Tongue (tissue), 3 donors: ENCODE measurements at places on chromosomes 3 and 15.

GRCh38 chr3:109532257-109533216, 195.2 kb upstream of the DPPA4 start:
- peak; percentile 39 for DNase-seq

GRCh38 chr3:182276512-182276911, 516.8 kb upstream of the ATP11B start:
- no peak for DNase-seq

GRCh38 chr3:158085931-158086330, 20.3 kb downstream of the SHOX2 start:
- DNase-seq = no peak

DNA sequence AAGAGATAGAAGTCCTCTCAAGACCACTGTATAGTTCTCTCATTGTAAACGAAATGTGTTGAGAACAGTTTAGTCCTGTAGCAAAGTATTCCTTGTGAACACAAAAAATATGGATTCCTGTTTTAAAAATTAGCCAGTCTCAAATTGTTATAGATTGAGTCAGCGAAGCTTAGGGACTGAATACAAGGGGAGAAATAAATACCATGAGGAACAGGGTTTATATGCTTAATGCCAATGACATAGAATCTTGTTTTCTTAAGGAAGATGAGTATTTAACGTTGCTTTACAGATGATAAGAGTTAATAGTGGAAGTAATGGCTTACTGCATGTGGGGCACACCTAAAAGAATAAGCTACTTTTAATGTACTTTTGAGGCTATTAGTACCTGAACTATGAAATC, 37.9 kb downstream of the SETD5 start:
- DNase-seq = no peak

GRCh38 chr3:168859574-168859973, 763.9 kb upstream of the GOLIM4 start:
- no peak for DNase-seq

- no peak for DNase-seq
These were observed 489 bp upstream of the GALNT15 start for GRCh38 chr3:16174026-16174355.

- no peak for DNase-seq
These were observed 26.5 kb downstream of the ATP6V1A start for GRCh38 chr3:113773381-113773780.

DNA sequence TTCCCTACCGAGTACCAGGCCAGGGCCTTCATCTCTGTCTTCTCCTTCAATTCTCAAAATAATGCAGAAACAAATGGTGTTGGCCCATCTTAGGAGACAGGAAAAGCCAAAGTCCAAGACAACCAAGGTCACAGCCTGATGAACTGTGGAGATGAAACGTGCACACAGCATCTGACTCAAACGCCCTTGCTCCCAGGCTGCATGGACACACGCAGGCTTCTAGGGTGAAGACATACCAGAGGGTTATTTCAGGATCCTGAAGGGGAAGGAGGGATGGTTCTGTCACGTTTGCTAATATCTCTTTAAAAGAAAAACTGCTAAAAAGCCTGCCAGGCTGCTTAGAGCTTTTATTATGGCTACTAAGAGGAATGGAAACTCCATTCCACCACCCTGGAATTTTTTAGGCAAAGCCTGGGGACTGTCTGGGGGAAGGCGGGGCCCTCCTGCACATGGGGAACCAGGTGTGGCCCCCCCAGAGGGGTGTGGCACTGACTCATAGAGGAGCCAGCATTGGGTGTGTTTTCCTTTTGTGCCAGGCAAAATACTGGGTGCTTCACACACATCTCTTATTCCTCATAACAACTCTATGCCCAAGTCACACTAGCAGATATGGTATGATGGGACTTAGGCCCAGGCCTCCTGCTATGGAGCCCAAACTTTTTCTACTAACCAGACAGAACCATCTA, 62.9 kb downstream of the UMPS start:
- DNase-seq = no peak

DNA sequence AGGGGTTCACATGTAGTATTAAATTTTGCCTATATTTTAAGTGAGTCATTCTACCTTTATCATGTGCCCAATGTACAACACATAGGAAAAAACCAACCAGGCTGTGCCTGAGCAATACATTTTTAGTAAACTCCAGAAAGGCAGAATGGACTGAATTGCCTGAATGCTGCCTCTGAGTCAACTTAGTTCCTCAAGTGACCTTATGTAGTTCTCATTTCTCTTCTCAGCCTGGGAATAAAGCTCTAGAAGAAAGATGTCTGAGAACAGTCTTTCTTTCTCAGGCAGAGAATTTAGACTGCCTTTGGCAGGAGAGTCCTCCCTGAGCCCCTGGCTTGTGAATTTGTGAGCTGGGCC, 13.0 kb downstream of the ST3GAL6 start:
- no peak for DNase-seq

- DNase-seq = no peak
These were observed 46.4 kb downstream of the KLF15 start for GRCh38 chr3:126310816-126311215.

DNA sequence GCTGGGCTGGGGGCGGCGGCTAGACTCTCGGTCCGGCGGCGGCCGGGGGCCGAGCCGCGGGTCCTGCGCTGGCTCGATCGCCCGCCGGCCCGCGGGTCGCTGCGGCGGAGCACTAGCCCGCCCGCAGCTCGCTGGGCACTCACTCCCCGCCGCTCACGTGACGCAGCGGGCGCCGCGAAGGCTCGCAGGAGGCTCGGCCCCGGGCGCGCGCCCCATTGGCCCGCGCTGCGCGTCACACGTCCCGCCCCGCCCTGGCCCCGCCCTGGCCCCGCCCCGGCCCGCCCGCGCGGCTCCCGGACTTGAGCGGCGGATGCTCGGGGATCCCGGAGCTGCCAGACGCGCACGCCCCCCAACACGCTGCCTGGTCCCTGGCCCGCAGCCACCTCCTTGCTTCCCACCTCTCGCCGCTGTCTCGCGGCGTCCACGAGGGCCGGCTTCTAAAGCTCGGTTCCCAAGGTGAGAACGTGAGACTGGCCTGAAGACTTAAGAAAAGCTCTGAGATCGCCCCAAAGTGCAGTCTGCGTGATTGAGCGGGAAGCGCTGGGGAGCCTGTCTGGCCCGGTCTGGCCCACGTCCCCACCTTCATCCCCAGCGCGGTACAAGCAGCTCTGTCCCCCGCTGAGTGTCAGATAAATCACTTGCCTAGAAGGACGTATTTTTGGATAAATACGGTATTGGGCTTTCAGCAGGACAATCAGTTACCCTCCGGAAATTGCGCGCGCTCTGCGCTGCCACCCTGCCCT, at the start of gene KLF15:
Gene KLF15 (minus strand): TSS at position 114 of the 743 bp plus-strand sequence. CDS start 4,486 bp downstream, outside the sequence.
- peak; percentile 92 for DNase-seq

- peak; percentile 78 for DNase-seq
These were observed 452.1 kb upstream of the KCNMB2 start for GRCh38 chr3:178083906-178084866.

DNA sequence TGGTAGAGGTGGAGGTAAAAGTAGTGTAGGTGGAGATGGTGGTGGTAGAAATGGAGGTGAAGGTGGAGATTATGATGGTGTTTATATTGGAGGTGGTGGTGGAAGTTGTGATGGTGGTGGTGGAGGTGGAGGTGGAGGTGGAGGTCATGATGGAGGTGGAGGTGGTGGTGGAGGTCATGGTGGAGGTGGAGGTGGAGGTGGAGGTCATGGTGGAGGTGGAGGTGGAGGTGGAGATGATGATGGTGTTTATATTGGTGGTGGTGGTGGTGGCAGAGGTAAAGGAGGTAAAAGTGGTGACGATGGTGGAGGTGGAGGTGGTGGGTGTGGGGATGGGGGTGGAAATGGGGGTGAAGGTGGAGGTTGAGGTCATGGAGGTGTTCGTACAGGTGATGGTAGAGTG, 107.8 kb downstream of the ASB7 start:
- DNase-seq = no peak
